ENCODE measurements at places on chromosomes 12 and 14.
A peak's percentile ranks its signal among the peaks of the same experiment; 100 is the strongest.

DNA sequence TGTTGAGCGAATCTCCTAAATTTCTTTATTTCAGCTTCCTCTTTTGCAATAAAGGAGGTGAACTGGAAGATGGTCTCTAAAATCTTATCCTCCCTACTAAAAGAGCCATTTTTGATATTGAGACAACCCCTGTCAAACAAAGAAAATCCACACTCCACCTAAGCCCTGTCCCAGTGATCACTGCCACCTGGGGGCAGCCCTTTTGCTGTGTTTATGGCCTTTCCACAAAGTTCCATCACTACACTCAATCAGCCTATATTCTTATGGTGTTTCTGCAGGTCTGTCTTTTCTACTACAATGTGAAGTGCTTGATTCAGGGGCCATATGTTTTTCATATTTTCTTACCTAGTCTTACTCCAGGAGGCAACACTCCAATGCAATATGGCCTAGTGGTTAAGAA, 163.7 kb downstream of the BMP4 start:
- DNase-seq = no peak

DNA sequence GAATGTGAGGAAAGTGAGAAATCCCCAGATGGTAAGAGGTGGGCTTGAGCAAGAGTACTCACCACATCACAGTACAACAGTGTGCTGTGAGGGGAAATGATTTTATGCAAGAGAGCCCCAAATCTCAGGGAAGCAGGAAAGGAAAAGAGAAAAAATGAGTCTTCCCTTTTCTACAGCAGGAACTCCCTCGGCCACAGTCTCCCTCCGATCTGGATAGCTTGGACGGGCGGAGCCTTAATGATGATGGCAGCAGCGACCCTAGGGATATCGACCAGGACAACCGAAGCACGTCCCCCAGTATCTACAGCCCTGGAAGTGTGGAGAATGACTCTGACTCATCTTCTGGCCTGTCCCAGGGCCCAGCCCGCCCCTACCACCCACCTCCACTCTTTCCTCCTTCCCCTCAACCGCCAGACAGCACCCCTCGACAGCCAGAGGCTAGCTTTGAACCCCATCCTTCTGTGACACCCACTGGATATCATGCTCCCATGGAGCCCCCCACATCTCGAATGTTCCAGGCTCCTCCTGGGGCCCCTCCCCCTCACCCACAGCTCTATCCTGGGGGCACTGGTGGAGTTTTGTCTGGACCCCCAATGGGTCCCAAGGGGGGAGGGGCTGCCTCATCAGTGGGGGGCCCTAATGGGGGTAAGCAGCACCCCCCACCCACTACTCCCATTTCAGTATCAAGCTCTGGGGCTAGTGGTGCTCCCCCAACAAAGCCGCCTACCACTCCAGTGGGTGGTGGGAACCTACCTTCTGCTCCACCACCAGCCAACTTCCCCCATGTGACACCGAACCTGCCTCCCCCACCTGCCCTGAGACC, 7.8 kb downstream of the ATN1 start:
- no peak for DNase-seq

GRCh38 chr14:59755409-59756135, 115.0 kb downstream of the RTN1 start:
- no peak for DNase-seq

- peak; percentile 65 for DNase-seq
Observed at GRCh38 chr14:93984987-93985410, 8.6 kb upstream of the ASB2 start.

- no peak for DNase-seq
Observed at GRCh38 chr14:91116913-91117588, 3.2 kb downstream of the DGLUCY start.

GRCh38 chr14:93976477-93977057, at the start of gene ASB2:
Gene ASB2, minus strand, starts transcription at chr14:93976570. Its CDS starts 12,031 bp downstream, at chr14:93964539.
- no peak for DNase-seq

GRCh38 chr14:95686935-95687334, 709 bp downstream of the TCL1B start:
- no peak for DNase-seq

GRCh38 chr14:30966415-30967363, 58.8 kb upstream of the AP4S1 start:
- DNase-seq = no peak

- DNase-seq = no peak
Observed at GRCh38 chr14:51082349-51082748, 12.6 kb downstream of the TRIM9 start.

GRCh38 chr14:94101748-94102147, 8.8 kb upstream of the IFI27 start:
- DNase-seq = no peak

DNA sequence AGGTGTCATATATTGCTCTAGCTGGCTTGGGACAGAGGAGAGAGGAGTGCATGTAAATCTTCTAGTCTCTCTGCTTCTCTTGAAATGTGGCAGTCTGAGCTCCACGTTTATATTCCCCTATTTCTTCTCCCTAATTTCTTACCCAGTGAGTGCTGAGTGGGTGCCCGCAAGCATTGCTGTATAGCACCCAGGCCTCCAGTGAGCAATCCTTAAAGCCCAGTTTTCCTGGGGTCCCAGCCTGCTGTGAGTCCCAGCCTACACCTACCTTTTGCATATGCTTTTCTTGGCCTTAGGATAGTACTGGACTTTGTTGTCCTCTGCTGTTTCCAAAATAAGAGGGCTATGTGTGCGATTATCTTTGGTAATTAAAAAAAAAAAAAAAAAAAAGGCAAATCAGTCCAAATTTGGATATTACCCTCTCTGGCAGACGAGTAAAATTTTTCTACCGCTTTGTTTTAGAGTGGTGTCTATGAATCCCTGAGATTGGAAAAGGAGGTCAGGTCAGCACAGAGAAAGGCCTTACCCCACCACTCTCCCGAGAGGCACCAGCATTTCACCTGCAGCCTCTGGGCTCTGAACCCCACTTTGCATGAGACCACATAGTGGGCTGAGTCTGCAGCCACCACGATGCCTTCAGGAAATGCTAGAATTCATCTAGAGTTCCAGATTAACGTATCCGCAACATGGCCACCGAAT, 1.1 kb downstream of the MGST1 start:
- DNase-seq = no peak

DNA sequence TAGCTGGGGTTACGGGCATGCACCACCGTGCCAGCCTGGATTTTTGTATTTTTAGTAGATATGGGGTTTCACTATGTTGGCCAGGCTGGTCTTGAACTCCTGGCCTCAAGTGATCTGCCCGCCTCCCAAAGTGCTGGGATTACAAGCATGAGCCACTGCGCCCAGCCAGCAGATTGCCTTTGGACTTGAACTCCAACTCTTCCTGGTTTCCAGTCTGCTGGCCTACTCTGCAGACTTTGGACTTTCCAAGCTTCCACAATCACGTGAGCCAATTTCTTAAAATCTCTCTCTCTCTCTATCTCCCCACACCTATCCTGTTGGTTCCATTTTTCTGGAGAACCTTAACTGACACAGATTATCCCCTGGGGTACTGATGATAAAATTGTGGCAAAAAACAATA, 55.0 kb downstream of the EMP1 start:
- DNase-seq = no peak

All from HEK293T (cell line).